ENCODE measurements at places on chromosomes 6 and 20.

DNA sequence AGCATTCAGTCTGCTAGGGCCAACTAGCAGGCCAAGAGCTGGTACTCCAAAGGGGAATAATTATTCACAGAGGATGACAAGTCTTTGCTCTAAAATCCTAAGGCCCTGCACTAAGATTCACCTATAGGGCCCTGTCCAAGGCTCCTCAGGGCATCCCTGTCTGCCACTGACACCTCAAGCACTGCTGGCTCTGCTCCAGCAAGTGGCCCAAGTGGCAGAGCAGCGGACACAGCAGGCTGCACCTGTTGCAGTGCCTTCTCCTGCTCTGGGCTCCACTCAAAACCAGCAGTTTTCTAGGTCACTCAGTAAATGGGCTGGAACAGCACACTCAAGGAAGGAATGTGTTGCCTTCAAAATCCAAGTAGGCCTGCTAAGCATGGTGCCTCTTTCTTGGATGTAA is 36.4 kb upstream of the SMOC2 start:
- H3K4me1 ChIP-seq: no peaks in the 10 kb centered on the region
- no peaks in the 10 kb centered on the region for H3K36me3 ChIP-seq
- peaks cover 9% of the 10 kb centered on the region for H3K27me3 ChIP-seq
- H3K4me3 ChIP-seq: no peak overlapping the region
- H3K27ac ChIP-seq: no peak overlapping the region

DNA sequence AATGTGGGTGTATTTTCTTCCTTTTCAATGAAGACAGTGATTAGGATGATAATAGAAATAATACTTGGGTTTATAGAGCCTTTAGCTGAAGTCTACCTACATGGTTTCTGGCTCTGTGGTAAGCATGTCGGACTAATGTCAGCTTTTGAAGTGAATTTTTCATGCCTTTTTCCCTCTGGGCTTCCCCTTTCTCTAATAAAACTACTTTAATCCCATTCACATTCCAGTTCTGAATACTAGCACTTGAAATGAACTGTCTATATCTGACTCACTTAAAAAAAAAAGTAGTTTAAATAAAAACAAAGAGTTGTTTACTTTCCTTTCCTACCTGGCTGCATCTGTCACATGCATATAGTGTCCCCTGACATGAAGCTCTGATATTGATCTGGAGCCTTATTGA is 545.9 kb upstream of the FLRT3 start:
- no peak overlapping the region for H3K27ac ChIP-seq
- no peaks in the 10 kb centered on the region for H3K36me3 ChIP-seq
- H3K4me3 ChIP-seq: no peak overlapping the region
- peaks cover 4% of the 10 kb centered on the region for H3K4me1 ChIP-seq
- ATAC-seq: no peak

DNA sequence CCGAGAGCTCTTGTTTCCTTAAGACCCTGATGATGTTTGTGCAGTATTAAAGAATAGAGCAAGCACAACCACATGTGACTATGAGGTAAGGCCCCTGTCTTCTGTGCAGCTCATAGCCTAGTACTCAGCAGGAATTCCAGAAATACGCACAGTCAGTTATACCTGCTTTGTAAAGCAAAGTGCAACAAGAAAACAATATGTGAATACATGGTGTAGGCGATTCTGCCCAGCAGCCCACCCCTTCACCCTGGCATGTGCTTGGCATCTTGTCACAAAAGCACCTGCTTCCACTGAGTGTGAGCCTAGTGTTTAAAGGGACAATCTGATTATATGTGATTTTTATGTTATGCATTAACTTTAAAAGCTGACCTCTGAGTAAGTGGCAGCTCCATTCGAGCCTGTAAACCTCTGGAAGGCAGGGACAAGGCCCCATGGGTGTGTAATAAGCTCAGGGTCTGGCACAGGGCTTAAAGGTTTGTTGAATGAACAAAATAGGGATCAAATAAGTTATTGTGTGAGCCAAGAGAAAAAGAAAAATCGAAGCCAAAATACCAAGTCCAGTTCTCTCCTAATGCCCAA is 148.7 kb downstream of the DOK5 start:
- H3K27ac ChIP-seq: no peak overlapping the region
- H3K27me3 ChIP-seq: peaks cover 16% of the 10 kb centered on the region
- no peak overlapping the region for H3K4me3 ChIP-seq
- ATAC-seq: no peak

GRCh38 chr20:4434681-4435080 is 287.0 kb upstream of the PRND start:
- H3K4me1 ChIP-seq: no peaks in the 10 kb centered on the region
- no peak overlapping the region for H3K4me3 ChIP-seq
- H3K36me3 ChIP-seq: no peaks in the 10 kb centered on the region
- peaks cover 14% of the 10 kb centered on the region for H3K27me3 ChIP-seq
- no peak overlapping the region for H3K27ac ChIP-seq

GRCh38 chr6:151005164-151005563 is 139.7 kb downstream of the MTHFD1L start:
- no peaks in the 10 kb centered on the region for H3K27me3 ChIP-seq
- no peak for ATAC-seq
- peak overlapping the region; percentile 94 for H3K27ac ChIP-seq
- H3K36me3 ChIP-seq: peaks cover 52% of the 10 kb centered on the region

GRCh38 chr6:12637960-12638641 is 78.5 kb upstream of the PHACTR1 start:
- peaks cover 4% of the 10 kb centered on the region for H3K4me1 ChIP-seq
- peak; percentile 65 for ATAC-seq
- H3K27ac ChIP-seq: no peak overlapping the region
- no peak overlapping the region for H3K4me3 ChIP-seq

DNA sequence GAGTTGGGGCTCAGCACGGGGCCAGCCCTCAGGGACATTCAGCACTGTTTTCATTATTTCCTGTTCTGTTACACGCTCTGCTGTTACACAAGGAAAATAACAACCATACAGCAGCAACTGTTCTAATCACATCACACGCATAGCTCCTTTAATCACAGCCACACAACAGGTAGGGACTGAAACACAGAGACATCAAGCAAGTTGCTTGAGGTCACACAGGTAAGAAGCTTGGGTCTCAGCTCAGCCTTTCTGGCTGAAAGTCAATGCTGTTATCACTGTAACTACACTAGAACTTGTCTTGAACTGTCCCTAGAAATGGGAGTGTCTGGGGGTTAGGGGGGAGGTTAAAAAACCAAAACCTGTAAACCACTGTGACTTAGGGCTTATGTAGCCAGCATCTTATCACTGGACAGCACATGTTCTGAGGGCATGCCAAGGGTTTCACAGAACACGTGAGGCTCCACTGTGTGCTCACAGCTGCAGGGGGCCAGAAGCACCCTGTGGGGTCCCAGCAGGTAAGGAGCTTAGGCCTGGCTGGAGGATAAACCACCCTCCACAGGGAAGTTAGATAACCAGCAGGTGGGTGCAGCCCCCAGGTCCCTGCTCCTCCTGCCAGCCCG is 146.0 kb downstream of the EYA2 start:
- H3K4me3 ChIP-seq: no peak overlapping the region
- H3K36me3 ChIP-seq: no peaks in the 10 kb centered on the region
- ATAC-seq: no peak
- peaks cover 31% of the 10 kb centered on the region for H3K27me3 ChIP-seq
- no peaks in the 10 kb centered on the region for H3K4me1 ChIP-seq
